ENCODE measurements at places on chromosomes 4 and X.
A peak's percentile ranks its signal among the peaks of the same experiment; 100 is the strongest.

- DNase-seq, result no peak
Observed at GRCh38 chr4:18405054-18405453, 383.5 kb upstream of the LCORL start.

DNA sequence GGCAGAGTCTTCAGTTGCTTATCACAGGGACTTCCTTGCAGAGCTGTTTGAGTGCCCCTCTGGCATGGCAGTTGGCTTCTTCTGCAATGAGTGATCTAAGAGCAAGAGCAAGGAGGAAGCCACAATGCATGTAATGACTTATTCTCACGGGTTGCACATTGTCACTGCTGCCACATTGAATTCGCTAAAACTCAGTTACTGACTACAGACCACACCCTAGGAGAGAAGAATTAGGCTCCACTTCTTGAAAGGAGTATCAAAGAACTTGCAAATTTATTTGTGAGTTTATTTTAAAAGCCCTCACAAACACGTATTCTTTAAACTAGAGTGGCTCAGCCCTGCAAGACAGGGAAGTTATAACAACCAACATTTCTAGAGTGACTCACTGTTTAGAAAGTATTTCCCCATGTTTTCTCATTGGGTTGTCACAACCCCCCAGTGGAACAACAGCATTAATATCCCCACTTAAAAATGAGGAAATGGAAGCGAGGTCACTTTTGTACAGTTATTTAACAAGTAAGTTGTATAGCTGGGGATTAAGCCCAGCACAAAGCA, 32.4 kb upstream of the RBPJ start:
- no peak for DNase-seq

DNA sequence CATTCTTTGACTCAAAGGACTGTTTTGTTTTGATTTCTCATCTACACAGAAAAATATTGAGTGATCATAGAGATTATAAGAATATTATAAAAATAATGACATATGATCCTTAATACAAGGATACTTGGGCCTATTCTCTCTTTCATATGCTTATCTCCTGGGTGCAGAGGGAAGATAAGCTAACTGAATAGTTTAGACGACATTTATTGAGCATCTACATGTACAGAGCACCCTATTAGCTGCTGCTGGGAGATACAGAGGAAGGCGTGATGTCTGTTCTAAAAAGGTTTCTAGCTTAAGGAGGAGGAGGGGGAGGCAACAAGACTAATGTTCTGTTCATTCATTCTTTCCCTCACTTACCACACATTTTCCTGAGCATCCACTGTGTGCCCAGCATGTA, 106.8 kb downstream of the HDAC8 start:
- DNase-seq, result no peak

GRCh38 chrX:15939737-15940136, 85.1 kb upstream of the AP1S2 start:
- DNase-seq, result no peak

GRCh38 chr4:177484613-177485021, 42.4 kb upstream of the AGA start:
- no peak for DNase-seq

- no peak for DNase-seq
Observed at GRCh38 chrX:53190363-53190960, 34.5 kb downstream of the KDM5C start.

DNA sequence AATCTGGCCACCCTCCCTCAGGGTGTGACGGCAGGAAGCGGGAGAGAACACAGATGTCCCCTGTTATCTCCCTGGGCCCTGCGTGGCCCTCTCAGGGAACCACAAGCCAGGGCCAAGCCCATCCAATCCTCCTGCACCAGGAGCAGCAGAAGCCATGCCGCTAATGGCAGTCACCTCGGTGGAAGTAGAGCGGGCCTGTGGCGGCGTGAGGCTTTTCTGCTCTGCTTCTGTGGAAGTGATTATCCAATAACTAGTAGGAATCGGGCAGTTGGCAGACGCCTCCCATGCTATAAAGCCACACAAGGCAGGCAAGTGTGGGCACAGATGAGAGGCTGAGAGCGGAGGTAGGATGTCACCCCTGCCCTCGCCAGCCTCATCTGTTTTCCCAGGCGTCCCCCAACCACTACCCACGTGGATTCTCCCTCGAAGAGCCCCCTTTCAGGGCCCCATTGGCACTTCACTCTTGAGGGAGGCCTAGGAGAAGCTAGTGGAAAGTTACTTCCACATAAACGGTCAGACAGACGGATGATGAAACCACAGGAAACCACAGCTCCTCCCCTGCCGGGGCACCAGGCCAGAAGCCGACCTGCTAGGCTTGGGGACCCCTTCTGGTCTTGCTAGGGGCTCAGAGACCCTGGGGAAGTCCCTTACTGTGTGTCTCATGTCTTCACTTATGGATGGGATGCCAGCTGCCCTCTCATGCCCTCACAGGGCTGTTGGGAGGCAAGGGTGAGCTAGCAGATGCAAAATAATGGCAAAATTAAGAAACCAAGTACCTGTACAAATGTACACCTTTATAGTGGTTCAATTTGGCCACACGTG, 18.8 kb upstream of the TMSB4X start:
- no peak for DNase-seq

DNA sequence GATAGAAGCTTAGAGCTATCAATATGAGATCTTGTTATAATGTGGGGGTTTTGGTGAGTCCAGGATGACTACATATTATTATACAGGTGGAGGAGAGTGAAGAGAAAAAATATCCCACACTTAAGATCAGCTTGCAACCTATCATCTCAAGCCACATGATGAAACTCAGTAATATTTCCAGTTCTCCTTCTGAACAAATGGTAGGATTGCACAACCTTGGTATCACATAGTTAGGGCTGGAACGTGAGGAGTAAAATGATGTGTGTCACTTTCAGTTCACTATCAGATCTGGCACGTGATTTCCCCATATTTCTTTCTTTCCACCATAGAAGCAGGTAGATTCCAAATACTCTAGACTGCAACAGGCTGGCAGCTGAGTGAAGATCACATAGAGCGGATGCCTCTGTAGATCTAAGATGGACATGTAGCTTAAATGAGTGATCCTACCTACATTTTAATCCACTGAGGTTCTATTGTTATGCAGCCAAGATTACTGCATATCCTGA, 150.6 kb upstream of the ANKRD50 start:
- DNase-seq, result no peak

GRCh38 chr4:37132351-37132974, 112.1 kb upstream of the NWD2 start:
- no peak for DNase-seq

GRCh38 chr4:184568770-184569169, 80.5 kb downstream of the CASP3 start:
- DNase-seq, result no peak

GRCh38 chr4:85979276-85979675, 380.6 kb downstream of the MAPK10 start:
- no peak for DNase-seq

- no peak for DNase-seq
Observed at GRCh38 chr4:145484225-145484846, 2.7 kb downstream of the SMAD1 start.

DNA sequence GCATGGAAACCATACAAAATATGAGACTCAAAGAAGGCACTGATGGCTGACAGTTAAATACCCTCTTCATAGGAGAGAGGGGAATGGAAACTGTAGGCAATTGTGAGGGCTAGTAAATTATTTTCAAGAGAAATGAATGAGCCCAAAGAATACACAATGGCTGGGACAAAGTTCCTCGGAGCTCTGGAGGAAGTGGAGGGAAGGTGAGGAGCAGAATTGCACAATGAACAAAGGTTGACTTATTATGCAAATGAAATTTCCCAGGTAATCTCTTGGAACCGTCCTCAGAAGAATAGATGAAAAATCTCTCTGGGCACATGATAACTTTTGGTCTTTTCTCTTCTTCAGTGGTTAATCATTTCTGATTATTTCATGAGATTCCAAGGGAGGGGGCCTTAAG, 202.6 kb upstream of the VCX start:
- DNase-seq, result no peak

DNA sequence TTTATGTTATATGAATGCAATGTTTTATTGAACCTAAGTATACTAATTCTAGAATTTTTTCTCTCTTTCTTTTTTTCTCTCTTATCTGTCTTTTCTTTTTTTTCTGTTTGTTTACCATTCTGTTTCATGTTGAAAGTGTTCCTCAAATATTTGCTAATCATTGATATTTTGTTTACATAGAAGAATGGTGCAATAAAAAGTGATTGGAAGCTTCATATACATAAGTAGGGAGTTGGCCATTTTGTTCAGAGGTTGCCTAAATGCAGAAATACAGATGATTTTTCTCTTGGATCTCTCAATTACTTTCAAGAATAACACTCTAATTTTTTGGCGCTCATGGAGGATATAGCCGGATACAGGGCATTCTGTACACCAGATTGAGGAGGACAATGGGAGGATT, 5.7 kb upstream of the SERTM2 start:
- no peak for DNase-seq

- DNase-seq, result peak; percentile 60
Observed at GRCh38 chrX:115642895-115643530, 82.0 kb downstream of the PLS3 start.

- DNase-seq, result no peak
Observed at GRCh38 chr4:38696697-38697096, 32.7 kb downstream of the KLF3 start.

GRCh38 chrX:1246816-1247215, 21.8 kb upstream of the CSF2RA start:
- DNase-seq, result no peak

- no peak for DNase-seq
Observed at GRCh38 chrX:150352114-150352513, 11.0 kb upstream of the MAMLD1 start.

- DNase-seq, result no peak
Observed at GRCh38 chrX:9494771-9495170, 29.9 kb downstream of the TBL1X start.

- DNase-seq, result no peak
Observed at GRCh38 chr4:39706334-39706733, 8.4 kb downstream of the UBE2K start.

DNA sequence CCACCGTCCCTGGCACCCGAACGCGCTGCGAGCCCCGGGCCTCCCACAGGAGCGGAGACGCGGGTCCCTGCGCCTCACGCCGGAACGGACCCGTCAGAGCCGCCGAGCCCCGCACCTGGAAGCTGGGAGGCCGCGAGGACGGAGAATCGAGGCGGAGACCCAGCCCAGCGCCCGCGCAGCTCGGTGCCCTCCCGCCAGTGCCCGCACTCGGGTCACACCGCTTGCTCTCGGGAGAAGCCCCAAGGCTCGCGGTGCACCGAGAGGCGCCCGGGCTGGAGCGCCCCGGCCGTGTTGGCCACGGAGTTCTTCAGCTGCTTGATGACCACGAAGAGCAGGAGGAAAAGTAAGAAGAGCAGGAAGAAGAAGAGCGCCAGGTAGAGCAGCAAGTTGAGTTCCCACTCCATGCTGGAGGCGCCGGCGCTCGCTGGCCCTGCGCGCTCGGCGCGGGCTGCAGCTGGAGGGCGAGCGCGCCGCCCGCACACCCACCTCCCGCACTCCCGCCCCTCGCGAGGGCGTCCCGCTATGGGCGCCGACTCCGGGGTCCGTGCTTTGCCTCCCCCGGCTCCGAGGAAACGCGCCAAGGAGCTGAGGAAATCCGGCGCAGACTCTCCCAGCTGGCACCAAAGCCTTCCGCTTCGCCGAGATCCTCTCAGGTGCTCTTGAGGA, at the start of gene SMIM43:
TSS of gene SMIM43 (minus strand) at position 463 of the 666 bp plus-strand sequence. CDS start at position 404, 59 bp downstream.
- peak; percentile 23 for DNase-seq

GRCh38 chrX:23857935-23858334, 49.8 kb downstream of the APOO start:
- no peak for DNase-seq

- no peak for DNase-seq
Observed at GRCh38 chr4:142778430-142778829, 67.7 kb downstream of the INPP4B start.

DNA sequence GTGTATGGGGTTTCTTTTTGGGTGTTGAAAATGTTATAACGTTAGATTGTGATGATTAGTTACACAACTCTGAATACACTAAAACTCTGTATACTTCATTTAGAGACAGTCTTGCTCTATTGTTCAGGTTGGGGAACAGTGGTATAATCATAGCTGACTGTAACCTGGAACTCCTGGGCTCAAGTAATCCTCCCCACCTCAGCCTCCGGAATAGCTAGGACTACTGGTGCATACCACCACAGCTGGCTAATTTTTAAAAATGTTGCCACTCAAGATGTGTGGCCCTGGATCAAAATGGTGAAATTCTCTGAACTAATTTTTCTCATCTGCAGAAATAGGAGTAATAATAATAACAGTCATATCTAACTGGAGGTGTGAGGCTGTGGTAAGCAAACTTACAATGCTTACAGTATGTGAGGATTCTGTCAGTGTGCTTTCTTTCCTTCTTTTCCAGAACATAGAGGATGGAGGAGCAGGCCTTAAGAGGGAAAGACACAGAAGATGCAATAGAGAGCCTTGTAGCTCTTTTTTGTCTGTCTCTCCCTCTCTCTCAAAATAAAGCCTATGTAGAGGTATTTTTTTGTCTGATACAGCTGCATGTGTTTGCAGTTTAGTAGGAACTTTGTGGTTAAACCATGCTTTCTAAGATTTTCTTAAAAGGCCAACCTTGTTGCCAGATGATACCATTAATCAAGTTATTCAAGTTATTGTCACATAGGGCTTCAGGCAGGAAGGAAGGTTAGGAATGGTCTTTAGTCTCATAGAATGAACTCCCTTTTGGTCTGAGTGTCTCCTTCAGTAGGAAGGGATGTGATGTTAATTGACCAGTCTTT, 7.5 kb downstream of the ADD1 start:
- DNase-seq, result no peak

- no peak for DNase-seq
Observed at GRCh38 chr4:100809506-100809905, 291.7 kb upstream of the EMCN start.

DNA sequence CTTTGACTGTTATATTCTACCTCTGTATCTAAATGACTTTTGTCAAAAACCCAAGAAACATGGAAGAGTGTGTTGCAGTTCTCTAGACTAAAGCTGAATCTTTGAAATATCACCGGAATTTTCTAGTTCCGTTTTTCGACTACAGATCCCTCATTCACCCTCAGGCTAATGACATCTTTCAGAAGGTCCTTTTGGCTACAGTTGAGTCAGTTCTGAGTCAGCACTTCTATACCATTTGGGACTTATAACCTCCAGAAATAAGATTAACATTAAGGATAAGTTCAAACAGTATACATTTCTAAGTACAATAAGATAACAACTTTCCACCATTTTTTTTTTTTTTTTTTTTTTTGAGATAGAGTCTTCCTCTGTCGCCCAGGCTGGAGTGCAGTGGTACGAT, 331.0 kb upstream of the CPXCR1 start:
- DNase-seq, result no peak

- DNase-seq, result no peak
Observed at GRCh38 chrX:72052415-72053090, 79.2 kb downstream of the RTL5 start.

- no peak for DNase-seq
Observed at GRCh38 chr4:147830987-147831386, 99.1 kb downstream of the ARHGAP10 start.

GRCh38 chrX:47607091-47607490, 12.6 kb downstream of the SYN1 start:
- DNase-seq, result no peak

DNA sequence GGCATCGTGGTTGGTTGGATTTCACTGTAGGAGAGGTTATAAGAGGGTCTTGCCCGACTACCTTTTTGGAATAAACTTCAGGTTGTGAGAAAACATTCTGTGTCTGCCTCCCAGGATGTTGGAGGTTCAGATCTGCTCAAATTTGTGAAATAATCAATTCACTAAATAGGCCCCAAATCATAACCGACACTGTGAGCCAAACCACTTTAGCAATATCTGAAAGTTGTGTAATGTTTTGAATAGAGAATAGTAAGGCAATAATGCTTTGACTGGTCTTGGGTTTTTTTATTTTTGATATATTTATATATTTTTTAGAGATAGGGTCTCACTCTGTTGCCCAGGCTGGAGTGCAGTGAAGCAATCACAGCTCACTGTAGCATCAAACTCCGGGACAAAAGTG, 131.2 kb downstream of the GLRA3 start:
- no peak for DNase-seq
